ENCODE measurements at places on chromosomes 1 and 21.

DNA sequence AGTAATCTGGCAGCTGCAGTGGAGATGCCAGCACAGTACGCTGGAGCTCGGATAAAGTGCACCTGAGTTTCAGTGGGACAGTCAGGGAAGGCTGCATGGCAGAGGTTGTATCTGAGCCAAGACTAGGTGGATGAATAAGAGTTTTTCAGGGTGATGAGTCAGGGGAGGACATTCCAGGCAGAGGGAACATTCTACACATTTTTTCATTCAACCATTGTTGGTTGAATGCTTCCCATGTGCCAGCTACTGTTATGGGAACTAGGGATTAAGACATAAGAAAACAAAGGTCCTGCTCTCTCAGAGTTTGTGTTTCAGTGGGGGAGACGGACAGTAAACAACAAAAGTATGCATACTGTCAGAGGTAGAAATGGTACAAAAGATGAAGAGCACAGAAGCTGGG, 5.2 kb downstream of the LEPR start:
- DNase-seq: no peak

DNA sequence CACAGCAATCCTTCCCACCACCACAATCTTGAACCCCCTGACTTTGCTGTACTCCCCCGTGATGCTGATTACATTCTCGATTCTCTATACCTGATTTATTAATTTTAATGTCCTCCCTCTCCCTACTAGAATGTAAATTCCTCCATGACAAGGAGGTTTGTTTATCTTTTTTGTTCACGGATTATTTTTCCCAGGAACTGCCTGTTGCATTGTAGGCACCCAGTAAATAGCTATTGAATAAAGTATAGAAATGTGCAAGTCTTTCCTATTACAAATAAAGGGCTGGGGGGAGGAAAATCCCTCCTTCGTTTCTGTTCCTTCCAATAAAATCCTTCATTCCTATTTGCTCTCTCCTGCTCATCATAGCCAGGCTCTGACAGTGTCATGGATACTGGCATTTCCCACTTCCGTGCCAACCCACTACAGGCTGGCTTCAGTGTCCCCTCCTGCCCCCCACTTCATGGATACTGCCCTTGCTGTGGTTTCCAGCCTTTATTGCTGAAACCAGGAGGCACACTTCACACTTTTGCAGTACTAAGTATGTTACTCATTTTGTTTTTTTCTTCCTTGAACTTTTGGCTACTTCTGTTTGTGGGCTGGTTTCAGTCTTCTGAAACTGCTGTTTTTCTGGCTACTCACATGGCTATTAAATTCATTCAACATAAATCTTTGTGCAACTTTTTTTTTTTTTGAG, 7.5 kb downstream of the KIF1B start:
- no peak for DNase-seq

GRCh38 chr21:35529171-35529863, 480.2 kb upstream of the RUNX1 start:
- no peak for DNase-seq

GRCh38 chr1:54355931-54356679, 50.1 kb downstream of the SSBP3 start:
- DNase-seq: no peak

DNA sequence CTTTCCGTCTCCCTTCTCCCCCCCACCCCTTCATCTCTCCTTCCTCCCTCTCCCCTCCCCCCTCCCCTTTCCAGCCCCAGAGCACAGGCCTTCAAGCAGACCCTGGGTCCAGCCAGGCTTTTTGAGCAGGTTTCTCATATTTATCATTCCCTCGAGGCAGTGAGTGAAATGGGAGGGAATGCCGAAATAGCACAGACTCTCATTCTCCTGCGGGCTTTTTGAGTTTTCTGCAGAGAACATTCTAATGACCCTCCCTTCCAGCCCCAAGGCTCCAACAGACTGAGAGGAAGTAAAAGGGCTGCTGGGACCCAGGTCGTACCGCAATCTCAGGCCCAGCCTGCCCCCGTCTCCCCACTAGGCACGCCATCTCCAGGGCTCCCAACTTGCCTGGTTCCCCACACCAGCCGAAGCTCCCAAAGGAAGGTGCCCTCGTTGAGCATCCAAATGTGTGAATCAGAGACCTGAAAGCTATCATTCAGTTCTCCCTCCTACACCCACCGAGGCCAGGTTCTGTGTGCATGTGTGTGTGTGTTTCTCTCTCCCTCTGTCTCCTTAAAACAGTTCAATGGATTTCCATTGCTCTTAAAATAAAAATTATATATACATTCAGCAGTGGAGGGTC, 22.3 kb downstream of the ACTA1 start:
- DNase-seq: no peak

- DNase-seq: no peak
Observed at GRCh38 chr21:43929217-43929971, 64.4 kb downstream of the AGPAT3 start.

GRCh38 chr1:84073266-84073665, 70.8 kb upstream of the PRKACB start:
- no peak for DNase-seq

DNA sequence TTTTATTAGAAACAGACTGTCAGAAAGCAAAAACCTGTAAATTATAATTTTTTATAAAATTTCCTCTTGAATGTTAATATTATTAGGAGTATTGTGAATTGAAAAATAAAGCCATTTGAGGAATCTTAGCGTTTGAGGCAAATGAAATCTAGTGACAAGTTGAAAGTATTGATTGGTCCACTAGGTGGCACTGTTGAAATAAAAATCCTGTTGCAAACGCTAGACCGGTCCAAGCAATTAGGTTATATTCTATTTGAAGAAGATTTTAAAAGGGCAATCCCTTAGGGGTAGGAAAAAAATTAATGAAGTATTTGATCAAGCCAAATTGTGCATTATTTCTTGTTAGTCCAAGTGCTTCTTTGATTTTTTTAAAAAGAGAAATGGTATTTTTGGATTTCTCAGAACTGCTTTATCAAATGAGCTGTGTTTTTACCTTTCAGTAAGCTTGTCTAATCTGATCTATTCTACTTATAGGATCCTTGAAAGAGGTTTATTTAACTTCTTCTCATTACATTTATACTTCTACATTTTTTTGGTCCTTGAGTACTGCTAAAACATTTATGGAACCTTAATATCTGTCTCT, 57.7 kb downstream of the ATG4C start:
- no peak for DNase-seq

GRCh38 chr1:27346991-27347624, 5.3 kb downstream of the SYTL1 start:
- DNase-seq: no peak

DNA sequence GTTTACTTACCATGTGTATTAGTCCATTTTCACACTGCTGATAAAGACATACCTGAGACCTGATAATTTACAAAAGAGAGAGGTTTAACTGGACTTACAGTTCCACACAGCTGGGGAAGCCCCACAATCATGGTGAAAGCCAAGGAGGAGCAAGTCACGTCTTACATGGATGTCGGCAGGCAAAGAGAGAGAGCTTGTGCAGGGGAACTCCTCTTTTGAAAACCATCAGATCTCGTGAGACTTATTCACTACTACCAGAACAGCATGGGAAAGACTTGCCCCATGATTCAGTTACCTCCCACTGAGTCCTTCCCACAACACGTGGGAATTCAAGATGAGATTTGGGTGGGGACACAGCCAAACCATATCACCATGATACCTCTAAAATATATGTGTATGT, 39.3 kb upstream of the ERRFI1 start:
- DNase-seq: no peak

GRCh38 chr1:143672983-143673382, 298.8 kb downstream of the FAM72C start:
- no peak for DNase-seq

DNA sequence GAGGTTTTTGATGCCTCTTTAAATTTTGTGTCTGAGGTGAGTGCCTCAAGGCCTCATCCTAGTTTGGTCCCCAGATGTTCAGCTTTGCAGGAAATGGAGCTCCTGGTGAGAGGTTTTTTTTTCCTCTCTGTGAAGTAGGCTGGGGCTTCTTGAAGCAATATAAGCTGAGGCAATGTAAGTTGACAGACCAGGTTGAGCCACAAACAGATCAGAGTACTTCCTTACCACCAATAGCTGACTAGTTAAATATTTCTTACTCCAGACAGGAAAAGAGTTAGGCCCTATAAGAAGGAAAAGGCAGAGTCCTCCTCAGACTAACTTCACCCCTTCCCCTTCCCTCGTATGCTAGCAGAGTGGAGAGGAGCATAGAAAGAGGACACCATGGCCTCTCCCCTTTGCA, 341.0 kb downstream of the LMO4 start:
- DNase-seq: no peak

- no peak for DNase-seq
Observed at GRCh38 chr1:63352736-63353135, 14.7 kb upstream of the ALG6 start.

- no peak for DNase-seq
Observed at GRCh38 chr1:198400063-198400462, 140.4 kb downstream of the ATP6V1G3 start.

- no peak for DNase-seq
Observed at GRCh38 chr21:28421716-28422524, 570.8 kb downstream of the LTN1 start.

GRCh38 chr1:113768916-113769600, 9.8 kb upstream of the PHTF1 start:
- no peak for DNase-seq

DNA sequence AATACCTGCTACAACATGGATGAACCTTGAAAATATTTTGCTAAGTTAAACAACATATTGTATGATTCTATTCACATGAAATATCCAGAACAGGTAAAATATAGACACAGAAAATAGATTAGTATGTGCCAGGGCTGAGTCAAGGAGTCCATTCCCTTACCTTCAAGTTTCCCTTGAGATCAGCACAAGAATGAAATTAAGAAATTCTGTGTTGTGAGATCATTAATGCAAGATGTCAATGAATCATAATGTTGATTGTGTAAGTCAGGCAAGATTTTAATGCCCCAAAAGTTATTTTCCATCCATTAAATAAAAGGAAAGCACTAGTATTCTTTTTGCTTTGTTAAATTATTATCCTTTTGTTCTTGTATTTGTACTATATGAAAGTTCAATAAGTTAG, 139.4 kb downstream of the MRPL39 start:
- no peak for DNase-seq
